ENCODE measurements at places on chromosomes 6 and 20.

GRCh38 chr20:61595216-61595615, 343.2 kb downstream of the CDH4 start:
- no peak for DNase-seq

GRCh38 chr6:134247844-134248580, 69.9 kb downstream of the SGK1 start:
- DNase-seq: no peak

- DNase-seq: no peak
Observed at GRCh38 chr6:11672256-11672655, 106.3 kb downstream of the ADTRP start.

- no peak for DNase-seq
Observed at GRCh38 chr6:109291902-109292301, 90.4 kb downstream of the CD164 start.

- no peak for DNase-seq
Observed at GRCh38 chr20:51398083-51398482, 144.4 kb downstream of the NFATC2 start.

DNA sequence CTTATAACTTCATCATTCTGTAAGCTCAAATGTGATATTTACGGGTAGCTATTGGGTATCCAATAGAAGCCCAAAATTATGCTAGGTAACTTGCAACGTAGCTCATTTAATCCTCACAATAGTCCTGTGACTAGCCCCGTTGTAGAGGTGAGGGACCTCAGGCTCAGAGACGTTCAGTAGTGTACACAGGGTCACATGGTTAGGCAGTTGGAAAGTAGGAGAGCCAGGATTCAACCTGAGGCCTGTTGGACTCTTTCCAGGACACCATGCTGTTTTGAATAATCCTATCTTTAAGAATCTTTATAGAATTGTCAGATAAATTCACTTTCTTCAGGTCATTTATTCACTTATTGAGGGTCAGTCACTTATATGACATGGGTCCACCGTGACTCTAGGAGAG, 9.2 kb upstream of the ELOVL2 start:
- no peak for DNase-seq

- DNase-seq: no peak
Observed at GRCh38 chr6:127022302-127022701, 96.2 kb upstream of the RSPO3 start.

DNA sequence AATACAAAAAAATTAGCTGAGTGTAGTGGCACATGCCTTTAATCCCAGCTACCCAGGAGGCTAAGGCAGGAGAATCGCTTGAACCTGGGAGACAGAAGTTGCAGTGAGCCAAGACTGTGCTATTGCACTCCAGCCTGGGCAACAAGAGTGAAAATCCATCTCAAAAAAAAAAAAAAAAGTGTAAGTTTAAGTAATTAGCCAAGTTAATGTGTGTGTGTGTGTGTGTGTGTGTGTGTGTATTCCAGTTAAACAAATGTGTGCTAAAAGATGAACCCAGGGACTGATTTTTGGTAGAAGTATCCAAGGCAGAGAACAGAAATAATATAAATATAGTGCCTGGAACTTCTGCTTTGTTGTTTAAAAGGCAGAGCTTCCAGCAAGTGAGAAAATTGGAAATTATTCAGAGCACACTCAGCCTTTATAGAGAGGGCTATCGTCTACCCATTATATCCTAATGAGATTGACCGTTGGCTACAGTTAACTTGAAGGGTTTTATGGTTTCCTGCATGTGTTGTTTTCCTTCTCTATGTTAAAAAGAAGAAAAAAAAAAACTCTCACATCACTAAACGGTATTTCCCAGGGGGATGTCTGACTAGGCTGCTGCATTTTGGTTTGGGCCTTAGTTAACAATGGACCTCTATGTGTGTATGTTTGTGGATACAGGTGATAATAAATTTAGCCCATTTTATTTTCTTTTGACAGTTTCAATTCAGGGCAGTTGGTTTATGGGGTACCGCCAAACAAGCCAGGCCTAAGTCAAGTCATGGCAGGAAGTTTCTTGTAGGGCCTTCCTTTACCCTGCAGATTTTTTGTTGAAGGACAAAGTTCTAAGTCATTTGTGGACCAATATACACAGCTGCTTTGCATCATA, 9.8 kb downstream of the SOX4 start:
- DNase-seq: no peak

- no peak for DNase-seq
Observed at GRCh38 chr6:135161411-135162395, 19.4 kb upstream of the MYB start.

GRCh38 chr6:161536224-161536630, 262.4 kb upstream of the AGPAT4 start:
- no peak for DNase-seq

DNA sequence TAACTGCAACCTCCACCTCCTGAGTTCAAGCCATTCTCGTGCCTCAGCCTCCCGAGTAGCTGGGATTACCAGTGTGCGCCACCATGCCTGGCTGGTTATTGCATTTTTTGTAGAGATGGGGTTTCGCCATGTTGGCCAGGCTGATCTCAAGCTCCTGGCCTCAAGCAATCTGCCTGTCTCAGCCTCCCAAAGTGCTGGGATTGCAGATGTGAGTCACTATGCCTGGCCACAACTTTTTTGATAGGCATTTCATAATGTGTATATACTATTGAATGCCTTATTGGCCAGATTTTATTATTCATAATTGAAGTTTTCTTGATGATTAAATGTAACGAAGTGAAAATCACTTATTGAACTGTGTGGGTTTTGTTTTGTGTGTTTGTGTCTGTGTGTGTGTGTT, 27.9 kb downstream of the FIG4 start:
- DNase-seq: no peak

GRCh38 chr20:49910340-49910706, 5.0 kb downstream of the SPATA2 start:
- DNase-seq: no peak

DNA sequence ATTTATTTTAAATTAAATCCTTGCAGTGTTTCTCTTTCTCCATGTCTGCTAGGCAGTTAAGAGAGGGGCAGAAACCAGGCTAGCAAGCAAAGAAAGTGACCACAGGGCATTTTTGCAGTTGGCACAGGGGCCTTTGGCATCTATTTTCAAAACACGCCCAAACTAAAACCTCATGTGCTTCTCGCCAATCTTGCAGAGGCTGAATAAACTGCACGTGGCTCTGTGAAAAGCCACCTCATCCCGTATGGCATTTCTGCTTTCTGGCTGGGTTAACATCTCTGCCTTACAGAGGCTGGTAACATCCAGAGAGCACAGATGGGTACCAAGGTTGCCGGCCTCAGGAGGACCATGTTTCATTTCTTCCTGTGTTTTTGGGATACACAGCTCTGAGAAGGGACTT, 54.6 kb downstream of the GJA10 start:
- DNase-seq: no peak

DNA sequence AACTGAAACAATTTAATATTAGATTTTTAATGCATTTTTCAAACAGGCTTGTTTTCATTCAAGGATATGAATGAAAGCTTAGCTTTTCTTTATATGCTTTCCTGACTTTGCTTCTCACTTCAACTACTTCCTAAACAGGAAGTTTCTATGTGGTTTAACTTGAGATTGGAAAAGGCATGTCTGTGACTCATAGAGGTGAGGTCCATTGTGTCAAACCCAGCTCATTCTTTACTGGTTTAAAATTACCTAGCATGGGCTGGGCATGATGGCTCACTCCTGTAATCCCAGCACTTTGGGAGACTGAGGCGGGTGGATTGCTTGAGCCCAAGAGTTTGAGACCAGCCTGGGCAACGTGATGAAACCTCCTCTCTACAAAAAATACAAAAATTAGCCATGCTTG, 34.4 kb downstream of the EFHC1 start:
- DNase-seq: no peak

DNA sequence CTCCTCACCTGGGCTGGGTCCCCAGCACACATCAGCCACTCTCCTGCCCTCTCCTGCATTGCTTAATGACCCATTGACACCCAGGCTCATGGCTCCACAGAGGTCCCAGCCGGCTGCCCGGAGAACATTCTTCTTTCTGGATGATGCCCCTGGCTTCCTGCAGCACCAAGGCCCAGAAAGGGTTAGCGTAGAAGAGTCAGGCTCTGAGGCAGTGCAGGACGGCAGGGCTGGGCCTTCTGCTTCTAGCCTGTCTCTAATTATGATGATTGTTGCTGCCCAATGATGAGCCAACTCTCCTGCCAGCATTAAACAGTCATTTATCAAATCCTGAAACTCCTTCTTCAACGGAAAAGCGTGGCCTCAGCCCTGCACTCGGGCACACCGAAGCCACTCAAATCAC, 66.4 kb downstream of the ZNF217 start:
- DNase-seq: no peak

- no peak for DNase-seq
Observed at GRCh38 chr6:168581236-168581635, 140.3 kb downstream of the SMOC2 start.

- DNase-seq: peak; percentile 13
Observed at GRCh38 chr6:33620158-33620855, 815 bp upstream of the ITPR3 start.

DNA sequence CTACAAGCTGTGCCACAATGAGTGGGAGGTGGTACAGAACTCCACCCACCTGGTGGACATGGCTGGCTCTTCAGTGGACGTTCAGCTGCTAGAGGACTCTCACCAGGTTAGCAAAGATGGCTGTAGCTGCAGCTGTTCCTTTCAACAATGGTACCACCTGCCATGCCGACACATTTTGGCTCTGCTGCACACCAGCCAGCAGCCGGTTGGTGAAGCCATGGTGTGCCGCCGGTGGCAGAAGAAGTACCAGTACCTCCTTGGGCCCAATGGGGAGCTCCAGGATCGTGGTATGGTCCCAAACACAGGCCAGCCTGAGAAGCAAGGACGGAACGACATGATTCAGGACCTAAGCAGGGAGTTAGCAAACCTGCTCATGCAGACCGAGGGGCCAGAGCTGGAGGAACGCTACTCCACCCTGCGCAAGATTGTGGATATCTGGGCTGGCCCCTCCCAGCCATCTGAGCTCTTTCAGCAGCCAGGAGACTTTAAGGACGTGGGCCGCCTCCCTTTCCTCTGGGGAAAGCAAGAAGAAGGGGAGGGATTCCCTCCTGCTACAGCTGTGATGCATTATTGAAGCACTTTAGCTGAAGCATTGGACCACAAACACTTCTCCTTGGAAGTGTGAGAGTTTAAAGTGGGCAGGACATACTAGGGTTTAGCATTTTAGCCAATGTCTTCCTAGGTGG, 2.8 kb upstream of the ZSWIM1 start:
- DNase-seq: no peak

GRCh38 chr6:116008470-116009243, 52.0 kb downstream of the FRK start:
- DNase-seq: no peak

DNA sequence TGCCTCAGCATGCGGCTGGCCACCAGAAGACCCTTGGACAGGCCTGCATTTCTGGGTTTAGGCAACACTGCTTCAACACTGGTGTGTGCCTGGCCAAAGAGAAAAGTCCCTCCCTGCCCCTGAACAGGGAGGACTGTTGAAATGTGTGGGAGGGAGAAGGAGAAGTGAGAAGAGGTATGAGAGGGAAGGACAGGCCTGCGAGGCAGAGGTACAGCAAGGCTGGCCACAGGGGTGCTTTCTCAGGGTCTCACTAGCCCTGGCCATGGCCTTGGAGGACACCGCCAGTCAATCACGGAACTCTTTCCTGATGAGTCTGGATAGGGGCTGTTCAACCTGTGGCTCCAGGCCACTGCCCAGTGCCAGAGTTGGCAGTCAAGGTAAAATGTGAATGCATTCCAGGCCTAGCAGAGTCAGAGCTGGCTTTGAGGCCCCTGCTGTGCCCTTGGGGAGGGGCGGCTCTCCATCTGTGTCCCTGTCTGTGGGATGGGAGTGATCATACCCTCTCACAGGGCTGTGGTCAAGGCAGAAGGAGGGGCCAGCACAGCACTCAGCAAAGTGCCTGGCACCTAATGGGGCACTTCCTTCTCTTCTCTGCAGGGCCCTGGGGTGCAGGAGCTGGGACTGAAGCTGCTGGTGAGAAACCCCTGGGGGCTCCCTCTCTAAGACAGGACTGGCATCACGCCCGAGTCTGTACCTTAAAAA, 43.2 kb upstream of the CDH22 start:
- DNase-seq: no peak

DNA sequence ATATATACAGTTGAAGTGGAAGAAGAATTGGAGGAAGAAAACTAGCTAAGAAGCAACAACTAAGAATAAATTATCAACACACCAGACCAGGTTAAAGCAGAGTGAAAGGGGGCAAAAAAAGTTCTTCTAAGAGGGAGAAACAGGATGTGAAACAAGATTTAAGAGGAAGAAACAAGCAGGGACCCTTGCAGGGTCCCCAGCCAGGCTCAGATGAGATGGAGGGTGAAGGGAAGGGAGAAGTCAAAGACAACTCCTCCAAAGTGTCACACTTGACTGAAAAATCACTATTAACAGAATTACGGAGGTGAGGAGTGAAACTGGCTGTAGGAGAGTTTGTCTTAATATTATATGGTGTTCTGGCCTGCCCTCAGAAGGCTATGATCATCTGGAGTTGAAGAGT, 65.4 kb downstream of the MTFR2 start:
- DNase-seq: no peak

DNA sequence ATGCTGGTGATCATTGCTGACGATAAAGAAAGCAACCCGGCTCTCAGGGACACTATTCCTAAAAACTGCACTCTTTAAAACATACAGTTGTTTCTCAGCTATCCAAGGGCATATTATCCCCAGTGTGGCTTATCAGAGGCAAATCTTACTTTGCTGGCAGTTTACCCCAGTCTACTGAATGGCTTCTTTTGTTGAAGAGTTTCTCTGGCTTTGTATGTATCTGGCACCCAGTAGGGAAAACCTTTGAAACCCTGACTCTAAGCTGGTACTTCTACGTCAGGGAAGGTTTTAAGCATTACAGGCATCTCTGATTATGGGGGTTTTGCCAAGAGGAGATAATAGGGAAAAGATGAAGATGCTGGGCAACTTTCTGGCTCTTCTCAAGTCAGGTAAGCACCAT, 637.6 kb upstream of the CHD6 start:
- DNase-seq: no peak

DNA sequence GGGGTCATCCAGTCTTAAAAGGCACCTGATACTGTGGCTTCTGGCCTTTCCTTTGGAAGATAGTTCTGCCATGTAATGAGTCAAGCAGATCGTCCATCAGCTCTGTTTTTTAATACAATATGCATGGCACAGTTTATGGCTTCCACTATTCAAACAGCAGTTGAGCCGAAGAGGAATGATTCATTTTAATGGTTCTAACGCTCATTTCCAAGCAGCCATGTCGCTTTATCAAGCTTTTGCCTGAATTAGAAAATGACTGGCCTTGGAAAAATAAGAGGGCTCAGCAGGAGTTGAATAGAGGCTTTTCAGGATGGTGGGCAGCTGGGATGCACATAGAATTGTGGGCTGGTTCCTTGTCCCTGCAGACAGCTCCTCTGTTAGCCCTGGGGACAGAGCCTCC, 138.1 kb downstream of the SOBP start:
- DNase-seq: no peak

DNA sequence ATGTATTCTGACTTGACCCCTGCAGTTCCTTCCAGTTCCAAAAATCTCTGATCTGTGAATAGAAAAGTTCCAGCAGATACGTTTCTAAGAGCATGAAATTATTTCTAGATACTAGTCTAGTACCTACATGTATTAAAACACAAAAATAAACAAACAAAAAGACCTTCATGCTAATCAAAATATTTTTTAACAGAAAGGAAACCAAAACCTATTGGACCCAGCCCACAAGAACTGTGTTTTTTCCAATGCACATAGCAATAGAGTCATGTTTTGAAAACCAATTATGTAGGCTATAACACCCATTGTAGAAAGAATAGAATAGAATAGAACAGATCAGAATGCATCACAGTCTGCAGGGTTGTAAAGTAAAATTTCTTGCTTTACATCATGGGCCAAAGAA, 158.6 kb upstream of the TNFAIP3 start:
- DNase-seq: no peak

Data from activated T-helper 9 cell treated with anti-CD3 and anti-CD28 coated beads, Interleukin-2, amount 50 U/mL, for 16 hours (primary cell).